Fibroblast of lung (primary cell): ENCODE measurements at places on chromosomes 13 and 19. TPM values are rescaled to one million over a fixed set of nuclear protein-coding genes. Genes with fewer than 3 reads are reported as not detected.

ZNF486 gene
- total RNA-seq, result 4.1 and 4.6 TPM in 2 replicates

SBK3 gene
- 0.26 and 0.66 TPM in 2 replicates for total RNA-seq

KLK4 gene
- not detected in 2 replicates for total RNA-seq

ZNF850 gene
- 1.2 and 1.8 TPM in 2 replicates for total RNA-seq

GGACT gene
- total RNA-seq, result 3.6 and 6.6 TPM in 2 replicates

KIR2DL4 gene
- total RNA-seq, result not detected in 2 replicates

RNASEH2A gene
- total RNA-seq, result 3.1 and 8.9 TPM in 2 replicates

PRX gene
- total RNA-seq, result 3.1 and 3.6 TPM in 2 replicates

CCL25 gene
- not detected in 2 replicates for total RNA-seq

SIAH3 gene
- not detected in 2 replicates for total RNA-seq

FUT6 gene
- total RNA-seq, result not detected in 2 replicates

TYROBP gene
- 0.26 TPM in 1 of 2 replicates, not detected in the other for total RNA-seq

IQCN gene
- 0.51 and 0.83 TPM in 2 replicates for total RNA-seq

YJEFN3 gene
- 0.50 and 0.51 TPM in 2 replicates for total RNA-seq

CEACAM8 gene
- not detected in 2 replicates for total RNA-seq
